ENCODE measurements at places on chromosomes 3 and 15.

DNA sequence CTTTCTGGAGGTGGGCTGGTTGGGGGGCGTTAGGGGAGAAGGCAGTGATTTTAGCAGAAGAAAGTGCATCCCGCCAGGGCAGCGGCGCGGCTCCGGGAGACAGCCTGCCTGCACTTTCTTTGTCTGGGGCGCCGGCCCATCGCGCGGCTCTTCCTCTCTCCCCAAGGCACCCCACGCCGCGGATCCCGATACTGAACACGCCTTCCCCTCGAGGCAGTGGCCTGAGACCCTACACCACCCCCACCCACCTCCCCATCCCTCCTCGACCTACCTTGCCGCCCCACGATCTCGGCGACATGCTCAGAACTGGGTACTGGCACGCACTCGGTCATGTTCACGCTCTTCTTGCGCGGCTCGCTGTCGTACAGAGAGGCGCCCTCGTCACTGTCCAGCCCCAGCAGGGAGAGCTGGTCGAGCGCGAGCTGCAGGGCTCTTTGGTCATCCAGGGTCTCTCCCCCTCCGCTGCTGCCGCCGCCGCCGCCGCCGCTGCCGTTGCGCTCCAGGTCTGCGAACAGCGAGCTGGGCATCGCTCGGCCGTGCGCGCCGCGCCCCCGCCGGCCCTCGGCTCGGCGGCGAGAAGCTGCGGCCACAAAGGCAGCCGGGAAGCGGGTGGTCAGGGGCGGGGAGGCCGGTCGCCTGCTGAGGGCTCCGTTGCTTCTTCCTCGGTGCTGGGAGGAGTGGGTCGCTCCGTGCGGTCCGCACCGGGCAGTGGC, 483 bp downstream of the MEX3B start:
- DNase-seq: no peak

DNA sequence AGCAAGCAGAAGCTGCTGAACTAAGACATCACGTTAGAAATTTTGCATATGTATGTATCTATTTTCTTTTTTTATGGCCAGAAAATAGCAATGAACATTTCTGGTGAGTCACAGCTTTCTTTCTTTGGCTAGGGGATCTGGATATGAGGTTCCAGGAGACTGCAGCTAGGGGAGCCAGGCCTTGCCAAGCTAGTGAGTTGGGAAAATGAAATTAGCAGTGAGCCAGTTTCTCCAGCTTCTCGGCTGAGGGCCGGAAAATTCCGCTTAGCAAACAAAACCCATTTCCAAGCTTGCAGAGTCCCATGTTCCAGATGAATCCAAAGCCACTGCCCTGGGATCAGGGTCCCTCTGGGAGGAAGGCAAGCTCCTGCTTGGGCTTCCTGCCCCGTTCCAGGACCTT, 137.6 kb downstream of the SRGAP3 start:
- DNase-seq: no peak

GRCh38 chr15:82538961-82539690, 1.1 kb downstream of the RPS17 start:
- no peak for DNase-seq

DNA sequence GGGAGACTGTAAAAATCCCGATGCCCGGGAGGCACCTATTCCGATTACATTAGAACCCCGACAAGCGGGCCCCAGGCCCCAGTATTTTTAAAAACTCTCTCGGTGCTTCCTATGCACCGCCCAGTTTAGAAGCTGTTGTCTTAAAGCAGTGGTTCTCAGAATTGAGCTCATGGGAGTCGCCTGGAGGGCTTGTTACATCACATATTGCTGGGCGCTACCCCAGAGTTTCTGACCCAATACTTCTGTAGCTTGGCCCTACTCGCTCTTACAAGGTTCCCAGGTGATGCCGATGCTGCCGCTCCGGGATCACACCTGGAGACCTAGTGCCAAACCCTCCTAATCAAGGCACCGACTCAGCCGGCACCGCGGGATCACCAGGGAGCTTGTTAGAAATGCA, 35.2 kb downstream of the CPN2 start:
- DNase-seq: no peak

- DNase-seq: no peak
These were observed 39.4 kb downstream of the SH3BP5 start for GRCh38 chr3:15292765-15293522.

DNA sequence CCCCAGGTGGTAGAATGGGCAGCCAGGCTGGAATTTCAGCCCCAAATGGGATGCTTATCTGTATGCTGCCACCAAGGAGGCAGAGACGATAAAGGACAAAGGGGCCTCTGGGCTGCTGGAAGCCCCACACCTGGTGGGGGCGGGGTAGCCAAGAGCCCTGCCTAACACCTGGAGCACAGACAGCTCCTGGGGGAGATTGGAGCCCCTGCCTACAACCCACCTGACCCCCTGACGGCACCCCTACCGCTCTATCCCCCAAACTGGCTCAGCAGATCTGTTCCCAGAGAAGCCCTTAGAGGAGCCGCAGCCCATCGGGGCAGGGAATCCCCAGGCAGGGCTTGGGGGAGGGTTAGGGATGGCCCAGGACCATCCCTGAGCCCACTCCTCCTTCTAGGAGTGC, 15.8 kb upstream of the SEMA3F start:
- DNase-seq: no peak

- no peak for DNase-seq
These were observed at the start of gene PYGO1 for GRCh38 chr15:55588070-55588814. Gene PYGO1, minus strand, starts transcription at chr15:55588345. Its CDS starts 462 bp downstream, at chr15:55587883.

GRCh38 chr15:47412136-47412535, 305.2 kb upstream of the SEMA6D start:
- no peak for DNase-seq

GRCh38 chr3:79362571-79363270, 405.1 kb downstream of the ROBO1 start:
- no peak for DNase-seq

GRCh38 chr15:67973846-67974245, 80.3 kb upstream of the PIAS1 start:
- no peak for DNase-seq

DNA sequence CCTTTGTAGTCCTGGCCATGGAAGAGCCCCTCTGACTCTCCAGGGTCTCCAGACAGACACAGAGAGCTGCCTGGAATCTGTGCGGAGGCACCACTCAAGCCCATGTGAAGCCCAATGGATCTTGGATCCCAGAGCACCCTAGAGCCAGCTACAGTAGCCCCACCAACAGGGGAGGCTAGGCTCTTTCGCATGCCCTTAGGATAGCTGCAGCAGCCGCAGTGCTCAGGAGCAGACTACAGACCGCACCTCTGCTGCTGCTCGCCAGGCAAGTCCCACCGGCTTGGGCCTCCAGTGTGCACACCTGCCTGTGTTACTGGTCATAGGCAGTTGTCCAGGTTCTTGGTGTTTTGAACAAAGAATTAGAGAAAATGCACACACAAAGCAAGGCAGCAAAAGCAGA, 131.6 kb downstream of the SPATA16 start:
- no peak for DNase-seq

All from cortex of kidney (tissue), 1 donor.